ENCODE measurements at places on chromosomes 4 and X.

DNA sequence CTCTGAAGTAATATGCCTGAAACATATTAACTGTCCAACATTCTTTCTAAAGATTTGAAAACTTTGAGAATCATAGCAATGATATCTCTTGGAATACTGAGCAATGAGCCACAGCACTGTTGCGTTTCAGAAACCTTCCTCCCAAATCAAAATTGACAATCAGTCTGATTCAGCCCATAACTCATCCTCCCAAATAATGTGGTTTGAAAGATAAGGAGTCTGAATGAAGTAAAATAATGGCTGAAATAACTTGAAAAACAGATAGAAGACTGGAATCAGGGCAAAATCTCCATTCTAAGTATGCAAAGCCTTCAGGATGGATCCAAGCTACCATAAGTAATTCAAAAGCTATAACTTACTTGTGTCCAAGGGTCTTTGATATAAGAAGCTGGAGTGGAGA lies 98.6 kb upstream of the PLS3 start:
- DNase-seq, result no peak

- DNase-seq, result no peak
Measured at GRCh38 chrX:9072281-9072680, 38.4 kb upstream of the FAM9B start.

DNA sequence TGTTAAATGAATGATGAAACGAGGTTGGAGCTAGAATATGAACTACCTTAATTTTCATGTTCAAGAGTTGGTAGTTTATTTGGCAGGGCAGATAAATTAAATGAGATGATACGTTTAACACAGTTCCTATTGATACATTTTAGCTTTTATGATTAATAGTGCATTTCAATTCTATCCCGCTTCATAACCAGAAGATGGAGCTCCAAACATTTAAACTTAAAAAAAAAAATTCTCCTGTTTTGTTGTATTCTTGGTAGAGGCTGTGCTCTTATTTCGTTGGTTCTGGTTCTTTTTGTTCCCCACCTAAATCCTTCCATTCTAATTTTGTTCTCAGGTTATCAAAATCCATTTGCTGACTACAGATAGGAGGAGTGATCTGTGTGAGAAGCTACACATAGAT lies 71.8 kb upstream of the PTPN13 start:
- DNase-seq, result no peak

DNA sequence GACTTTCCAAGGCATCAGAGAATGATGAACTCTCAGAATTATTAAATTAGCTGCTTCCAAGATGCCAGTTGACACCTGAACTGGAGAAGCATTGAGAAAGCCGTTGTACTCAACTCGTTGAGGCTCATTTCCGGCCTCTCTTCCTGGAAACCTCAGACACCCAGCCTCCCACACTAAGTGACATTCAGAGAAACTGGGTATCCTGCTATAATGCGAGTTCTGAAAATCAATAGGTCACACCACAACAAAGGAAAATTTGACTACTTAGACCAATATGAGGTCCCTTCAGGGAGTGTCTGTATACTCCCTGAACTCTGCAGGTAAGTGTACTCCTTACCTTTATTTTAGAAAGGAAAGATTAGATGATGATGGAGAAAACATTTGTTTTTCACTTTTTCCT lies 51.2 kb downstream of the ENPEP start:
- DNase-seq, result no peak

DNA sequence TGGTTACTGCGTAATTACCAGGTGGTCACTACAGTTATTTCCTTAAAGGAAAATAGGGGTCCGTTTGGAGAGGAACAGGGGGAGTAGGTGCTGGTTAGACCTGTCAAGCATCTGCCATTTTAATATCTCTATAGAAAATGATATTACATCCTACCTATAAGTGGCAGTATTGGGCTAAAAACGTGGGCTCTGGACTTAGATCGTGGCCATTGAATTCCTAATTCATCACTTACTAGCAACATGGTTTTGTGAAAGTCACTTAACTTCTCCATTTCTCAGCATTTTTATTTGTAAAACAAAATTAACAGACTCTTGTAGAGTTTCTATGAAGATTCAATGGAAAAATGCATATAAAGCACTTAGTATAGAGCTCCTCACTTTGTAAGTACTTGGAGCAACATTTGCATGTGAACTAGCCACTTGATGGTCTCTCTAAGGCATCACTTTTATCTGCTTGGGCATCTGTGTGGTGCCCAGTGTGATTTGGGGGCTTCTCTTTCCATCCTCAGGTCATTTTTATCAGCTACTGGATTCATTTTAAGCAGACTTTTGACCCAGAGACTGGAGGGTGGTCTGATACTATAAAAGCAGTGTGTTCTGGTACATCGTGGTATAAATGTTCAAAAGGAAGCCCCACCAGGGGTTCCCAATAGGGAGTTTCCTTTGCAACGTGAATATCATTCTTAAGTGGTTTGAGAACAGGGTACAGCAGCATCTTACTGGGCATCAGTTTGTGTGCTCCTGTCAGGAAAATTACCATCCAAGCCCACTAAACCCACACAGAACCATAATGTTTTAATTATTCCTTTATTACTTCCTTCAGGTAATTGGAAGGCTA lies 42.7 kb upstream of the RASSF6 start:
- no peak for DNase-seq

DNA sequence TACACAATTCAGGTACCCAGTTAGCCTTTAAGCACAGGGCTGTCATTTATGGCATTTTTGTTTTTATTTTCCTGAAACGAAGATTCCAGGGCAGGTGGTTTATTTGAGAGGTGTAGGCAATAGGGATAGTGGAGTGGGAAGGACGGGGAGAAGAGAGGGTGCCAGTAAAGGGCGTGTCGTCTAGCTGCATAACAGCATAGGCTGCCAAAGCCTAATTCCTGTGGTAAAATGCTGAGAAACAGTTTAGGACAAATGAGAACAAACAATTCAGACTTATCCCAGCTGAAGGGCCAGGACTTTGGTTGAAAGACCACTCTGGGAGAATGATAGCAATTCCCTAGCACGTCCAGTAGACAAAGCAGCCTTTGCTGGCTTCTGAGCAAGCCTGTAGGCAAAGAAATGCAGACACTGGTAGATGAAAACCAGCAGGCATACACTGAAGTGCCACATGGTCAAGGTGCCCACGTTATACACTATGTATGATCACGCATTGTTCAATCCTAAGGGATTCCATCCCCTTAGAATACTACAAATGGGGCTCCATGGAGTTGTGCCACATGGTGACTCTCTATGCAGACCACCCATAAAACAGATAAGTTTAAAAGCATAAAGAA lies 70.6 kb downstream of the PKD2 start:
- DNase-seq, result no peak

GRCh38 chr4:76504613-76505465 lies 69.8 kb downstream of the SHROOM3 start:
- no peak for DNase-seq

All from stimulated activated naive B cell treated with anti-CD40 and anti-IgM and Interleukin-4, amounts not matched to agents 10 μg/mL and 1 μg/mL and 100 μg/mL, for 72 hours (primary cell).